Activated T-cell treated with anti-CD3 and anti-CD28 coated beads, Interleukin-2, amount 50 U/mL, for 72 hours (primary cell): ENCODE measurements at places on chromosomes 6 and 20.

DNA sequence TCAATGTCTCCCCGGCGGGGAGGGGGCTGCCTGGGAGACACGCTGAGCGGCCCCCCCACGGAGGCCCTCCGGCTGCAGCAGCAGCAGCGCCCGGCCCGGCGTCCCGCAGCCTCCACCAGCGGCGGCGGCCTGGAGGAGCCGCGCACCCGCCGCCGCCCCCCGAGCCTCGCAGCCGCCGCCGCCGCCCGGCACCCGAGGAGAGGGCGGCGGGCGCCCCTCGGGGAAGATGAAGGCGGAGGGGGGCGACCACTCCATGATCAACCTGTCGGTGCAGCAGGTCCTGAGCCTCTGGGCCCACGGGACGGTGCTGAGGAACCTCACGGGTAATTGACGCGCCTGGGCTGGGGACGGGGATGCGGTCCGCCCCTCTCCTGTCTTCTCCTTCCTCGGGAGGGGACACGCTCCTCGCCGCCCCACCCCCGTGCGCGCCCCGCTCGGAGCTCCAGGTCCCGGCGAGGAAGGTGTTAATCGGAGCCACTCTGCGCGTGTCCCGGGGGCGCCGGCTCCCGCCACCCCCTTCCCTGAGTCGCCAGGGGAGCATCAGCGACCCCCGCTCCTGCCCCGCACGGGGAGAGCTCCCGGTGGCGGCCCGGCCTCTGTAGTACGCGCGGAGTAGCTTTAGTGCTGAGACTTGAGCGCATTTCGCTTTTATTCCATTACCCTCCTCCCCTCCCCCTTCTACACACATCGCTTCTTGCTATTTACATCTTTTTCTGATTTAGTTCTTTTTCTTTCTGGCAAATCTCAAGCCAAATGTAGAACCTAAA, 686 bp downstream of the TMEM170B start:
- DNase-seq: peak; percentile 32

DNA sequence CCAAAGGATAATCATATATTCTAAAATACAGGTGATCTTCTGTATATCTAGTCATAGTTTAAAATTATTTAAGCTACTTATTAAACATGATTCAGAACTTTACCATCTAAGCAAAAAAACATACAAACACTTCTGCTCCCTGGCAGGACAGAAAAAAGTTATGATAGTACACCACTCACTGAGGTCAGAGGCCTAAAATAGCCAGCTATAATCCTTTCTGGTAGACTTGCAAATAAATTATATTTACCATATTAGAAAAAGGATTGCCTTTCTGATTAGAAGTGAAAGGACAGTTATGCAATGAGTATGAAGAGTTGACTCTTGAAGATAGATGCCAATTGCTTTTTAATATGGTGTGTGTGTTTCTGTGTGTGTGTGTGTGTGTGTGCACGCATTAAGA, 207.4 kb downstream of the BMP2 start:
- no peak for DNase-seq

DNA sequence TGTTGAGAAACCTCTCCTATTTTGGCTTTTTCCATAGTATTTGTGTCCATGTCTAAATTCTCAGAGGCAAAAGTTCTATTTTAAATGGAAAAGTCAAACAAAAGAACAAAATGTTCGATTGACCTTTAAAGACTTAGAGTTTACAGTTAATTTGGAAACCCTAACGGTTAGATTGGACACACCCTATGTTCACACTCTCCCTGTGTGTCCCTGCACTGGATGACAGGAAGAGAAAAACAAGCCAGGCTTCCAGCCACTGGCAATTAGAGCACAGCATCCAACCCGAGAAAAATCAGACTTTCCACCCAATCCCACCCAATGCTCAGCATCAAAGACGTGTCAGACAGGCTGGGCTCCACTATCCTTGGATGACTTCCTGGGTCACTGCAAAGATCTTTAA, 241.3 kb downstream of the TBXT start:
- no peak for DNase-seq

- DNase-seq: no peak
Observed at GRCh38 chr20:19460386-19460785, 247.9 kb downstream of the SLC24A3 start.

- no peak for DNase-seq
Observed at GRCh38 chr20:51489611-51490010, 52.9 kb downstream of the NFATC2 start.

DNA sequence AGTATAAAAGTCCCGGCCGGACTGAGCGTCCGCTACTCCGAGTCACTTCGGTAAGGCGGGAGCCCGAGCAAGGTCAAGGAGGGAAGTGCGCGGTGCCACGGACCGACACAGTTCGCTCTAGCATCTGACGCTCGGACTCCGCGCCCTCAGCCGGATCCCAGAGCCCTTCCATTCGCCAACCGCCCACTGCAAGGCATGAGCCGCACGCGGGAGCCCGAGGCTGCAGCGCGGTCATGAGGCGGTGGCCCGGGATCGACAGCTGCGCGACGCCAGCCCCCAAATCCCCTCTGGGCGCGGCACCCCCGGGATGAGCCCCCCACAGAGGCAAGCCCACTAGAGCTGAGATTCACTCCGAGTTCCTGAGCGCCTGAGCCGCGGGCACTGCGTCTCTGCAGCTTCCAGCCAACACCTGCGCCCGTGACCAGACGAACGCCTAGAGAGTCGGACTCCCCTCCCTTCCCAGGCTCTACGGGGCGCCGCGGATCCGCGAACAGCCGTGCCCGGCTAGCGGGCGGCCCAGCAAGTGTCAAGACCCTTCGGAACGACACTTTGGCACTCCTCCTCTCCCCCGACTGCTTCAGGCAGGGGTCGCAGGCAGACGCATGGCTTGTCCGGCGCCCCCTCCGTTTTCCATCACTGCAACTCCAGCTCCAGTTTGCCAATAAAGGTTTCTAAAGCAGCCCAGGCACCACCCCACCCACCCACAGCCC, 725 bp upstream of the ISM1 start:
- DNase-seq: peak; percentile 36
